ENCODE measurements at places on chromosomes 6 and 20.

GRCh38 chr6:90065173-90065572 lies 170.9 kb downstream of the GJA10 start:
- DNase-seq: no peak

DNA sequence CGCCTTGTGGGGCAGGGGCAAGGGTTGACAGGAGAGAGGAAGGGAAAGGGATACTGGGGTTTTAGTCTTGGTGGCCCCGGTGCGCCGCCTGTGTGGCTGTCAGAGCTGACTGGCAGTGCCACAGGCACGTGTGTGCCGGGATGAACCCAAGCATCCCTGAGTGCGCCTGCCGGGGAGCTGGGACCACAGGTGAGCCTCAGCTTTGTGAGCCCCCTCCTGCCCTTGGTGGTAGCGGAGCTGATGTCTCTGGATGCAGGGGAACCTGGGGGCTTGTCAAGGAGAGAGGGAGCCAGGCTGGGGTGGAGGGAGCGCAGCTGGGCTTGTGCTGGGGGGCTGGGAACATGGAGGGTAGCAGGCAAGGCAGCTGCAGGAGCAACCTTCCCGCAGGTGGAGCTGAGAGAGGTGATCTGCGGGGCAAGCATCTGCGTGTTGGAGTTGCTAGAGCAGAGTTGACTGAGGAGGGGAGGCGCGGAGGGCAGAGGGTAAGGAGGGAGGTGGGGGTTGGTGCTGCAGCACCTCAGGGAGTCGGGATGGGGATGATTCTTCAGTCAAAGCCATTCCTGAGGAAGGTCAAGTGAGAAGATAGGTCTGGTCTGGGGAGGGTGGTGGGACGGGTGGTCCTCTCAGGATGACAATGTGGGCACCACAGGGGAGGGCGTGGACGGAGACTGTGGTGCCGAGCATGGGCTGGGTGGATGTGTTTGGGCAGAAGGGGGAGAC lies 28.1 kb downstream of the PYGB start:
- no peak for DNase-seq

GRCh38 chr6:53647462-53648094 lies 18.0 kb downstream of the KLHL31 start:
- peak; percentile 13 for DNase-seq

DNA sequence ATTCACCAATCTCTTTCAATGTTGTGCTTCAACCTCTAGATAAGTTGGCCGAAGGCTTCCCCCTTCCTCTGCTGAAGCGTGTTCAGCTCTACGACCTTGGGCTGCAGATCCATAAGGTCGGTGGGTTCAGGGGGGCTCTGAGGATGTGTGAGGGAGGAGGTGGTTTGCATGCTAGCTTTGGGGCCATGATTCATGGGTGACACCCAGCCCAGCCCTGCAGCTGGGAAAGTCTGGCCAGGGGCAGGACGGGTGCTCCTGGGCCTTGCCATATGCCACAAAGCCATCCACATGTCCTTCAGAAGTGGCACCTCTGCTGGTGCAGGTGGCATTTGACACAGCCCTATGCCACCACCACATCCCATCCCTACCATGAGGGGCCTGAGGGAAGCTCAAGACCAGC lies 27.6 kb downstream of the LBP start:
- no peak for DNase-seq

DNA sequence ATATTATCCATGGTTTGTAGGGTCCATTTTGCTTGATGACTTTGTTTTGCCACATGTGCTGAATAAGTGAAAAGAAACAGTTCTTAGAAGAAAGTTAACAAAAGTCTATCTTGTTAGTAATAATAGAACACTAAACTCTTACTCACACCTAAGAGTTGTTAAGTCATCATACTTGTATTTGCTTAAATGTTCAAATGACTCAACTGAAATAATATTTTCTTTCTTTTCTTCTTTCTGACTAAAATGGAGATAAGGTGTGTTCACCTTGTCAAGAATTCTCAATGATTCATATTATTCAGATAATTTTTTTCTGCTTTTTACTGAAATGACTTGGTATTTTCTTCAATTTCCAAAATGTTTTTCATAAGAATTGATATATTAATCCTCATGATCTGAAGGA lies 327.2 kb downstream of the HTR1B start:
- no peak for DNase-seq

- DNase-seq: no peak
Measured at GRCh38 chr6:37129566-37129965, 40.4 kb upstream of the PIM1 start.

- no peak for DNase-seq
Measured at GRCh38 chr6:41638002-41638934, at the start of gene MDFI. Gene MDFI (plus strand): TSS chr6:41638468. CDS start chr6:41638750, 282 bp downstream.

- DNase-seq: no peak
Measured at GRCh38 chr20:53879048-53879684, 191.2 kb downstream of the BCAS1 start.

DNA sequence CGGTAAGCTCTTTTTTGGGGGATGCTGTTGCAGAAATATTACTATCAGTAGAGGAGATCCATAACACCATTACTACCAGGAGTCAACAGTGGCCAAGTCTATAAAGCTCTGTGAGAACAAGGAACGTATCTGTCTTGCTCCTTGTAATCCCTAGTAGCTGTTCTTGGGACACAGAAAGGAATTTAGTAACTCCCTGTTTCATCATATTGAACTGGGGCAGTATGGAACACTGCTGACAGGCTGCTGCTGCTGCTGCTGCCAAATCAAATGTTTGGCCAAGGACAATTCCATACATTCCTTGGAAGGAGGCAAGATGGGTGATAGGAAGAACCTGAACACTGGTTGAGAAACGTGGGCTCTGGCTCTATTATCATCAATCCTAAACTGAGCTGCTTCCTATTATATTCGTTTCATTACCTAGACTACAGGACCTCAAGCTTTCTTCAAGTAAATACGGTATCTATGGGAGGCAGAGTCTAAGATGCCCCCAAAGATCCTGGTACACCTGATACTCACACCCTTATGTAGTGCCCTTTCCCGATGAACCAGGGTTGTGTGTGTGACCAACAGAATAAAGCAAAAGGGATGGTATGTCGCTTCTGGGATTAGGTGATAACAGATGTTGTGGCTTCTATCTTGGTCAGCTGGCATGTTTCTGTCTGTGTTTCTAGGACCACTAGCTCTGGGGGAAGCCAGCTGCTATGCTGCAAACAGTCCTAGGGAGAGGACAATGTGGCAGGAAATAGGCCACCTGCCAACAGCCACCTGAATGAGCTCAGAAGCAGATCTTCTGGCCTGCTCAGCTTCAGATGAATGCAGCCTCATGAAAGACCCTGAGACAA lies 39.5 kb downstream of the ELOVL5 start:
- no peak for DNase-seq

DNA sequence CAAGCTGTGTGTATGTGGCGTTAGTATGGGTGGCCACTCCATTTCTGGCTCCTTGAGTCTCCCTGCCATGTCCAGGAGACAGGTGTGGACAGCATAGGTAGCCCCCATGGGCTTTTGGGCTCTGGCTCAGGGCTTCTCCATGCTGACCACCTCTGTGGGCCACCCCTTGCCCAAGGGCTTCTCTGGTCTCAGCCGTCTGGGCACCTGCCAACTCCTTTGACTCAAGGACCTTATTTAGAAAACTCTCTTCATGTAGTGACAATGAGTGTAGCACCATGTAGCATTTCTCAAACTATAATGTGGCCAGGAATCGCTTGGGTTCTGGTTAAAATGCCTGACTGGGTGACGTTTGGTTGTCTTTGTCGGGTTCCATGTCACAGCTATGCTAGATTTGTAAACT lies 5.1 kb upstream of the GTSF1L start:
- no peak for DNase-seq

GRCh38 chr20:35791821-35792220 lies 20.0 kb downstream of the PHF20 start:
- no peak for DNase-seq

DNA sequence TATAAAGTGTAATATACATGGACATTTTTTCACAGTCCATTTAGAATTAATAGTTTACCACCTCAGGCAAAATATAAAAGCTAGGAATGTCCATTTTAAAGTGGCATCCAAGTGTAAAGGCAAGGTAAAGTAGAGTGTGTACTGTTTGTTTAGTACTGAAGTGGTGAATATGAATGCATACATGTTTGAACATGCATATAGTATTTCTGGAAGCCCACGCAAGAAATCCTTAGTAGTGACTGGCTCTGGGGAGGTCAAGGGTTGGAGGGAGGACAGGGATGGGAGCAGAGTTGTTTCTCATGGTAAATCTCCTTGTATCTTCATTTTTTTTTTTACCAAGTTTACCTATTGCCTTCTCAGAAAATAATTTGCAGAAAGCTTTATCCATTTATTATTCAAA lies 129.2 kb downstream of the UNC5CL start:
- DNase-seq: no peak

GRCh38 chr6:35605600-35605999 lies 83.1 kb downstream of the FKBP5 start:
- no peak for DNase-seq

- no peak for DNase-seq
Measured at GRCh38 chr6:48447251-48447650, 336.3 kb upstream of the PTCHD4 start.

DNA sequence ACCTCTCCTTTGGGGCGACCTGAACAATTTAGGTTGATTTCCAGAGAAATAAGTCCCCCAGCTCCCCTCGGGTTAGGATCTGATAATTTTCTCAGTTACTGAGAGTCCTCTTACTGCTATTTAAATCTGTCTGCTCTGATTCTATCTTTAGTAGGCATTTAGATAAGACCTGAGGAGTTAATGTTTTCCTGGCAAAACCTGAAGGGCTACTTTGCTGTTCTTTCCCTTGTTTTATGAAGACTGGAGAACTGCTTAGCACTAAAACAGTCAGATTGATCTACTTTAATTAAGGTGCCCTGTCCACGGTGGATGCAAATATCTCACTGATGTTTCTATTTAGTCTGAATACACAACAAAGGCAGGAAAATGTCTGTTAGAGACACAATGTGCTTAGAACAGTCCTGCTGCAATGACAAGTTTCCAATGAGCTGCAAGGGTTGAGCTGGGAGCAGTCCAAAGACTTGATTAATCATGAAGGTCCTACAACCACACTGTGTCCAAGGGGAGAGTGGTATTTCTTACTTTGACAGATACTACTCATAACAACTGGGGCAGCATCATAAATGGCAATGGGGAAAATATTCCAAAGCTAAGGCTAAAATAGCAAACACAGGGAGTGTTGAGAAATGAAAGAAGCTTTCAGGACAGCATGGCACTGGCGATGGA lies 15.7 kb downstream of the ADTRP start:
- DNase-seq: no peak

GRCh38 chr6:44156494-44157151 lies 2.0 kb upstream of the CAPN11 start:
- DNase-seq: no peak

- no peak for DNase-seq
Measured at GRCh38 chr6:102118034-102118433, 724.5 kb downstream of the GRIK2 start.

DNA sequence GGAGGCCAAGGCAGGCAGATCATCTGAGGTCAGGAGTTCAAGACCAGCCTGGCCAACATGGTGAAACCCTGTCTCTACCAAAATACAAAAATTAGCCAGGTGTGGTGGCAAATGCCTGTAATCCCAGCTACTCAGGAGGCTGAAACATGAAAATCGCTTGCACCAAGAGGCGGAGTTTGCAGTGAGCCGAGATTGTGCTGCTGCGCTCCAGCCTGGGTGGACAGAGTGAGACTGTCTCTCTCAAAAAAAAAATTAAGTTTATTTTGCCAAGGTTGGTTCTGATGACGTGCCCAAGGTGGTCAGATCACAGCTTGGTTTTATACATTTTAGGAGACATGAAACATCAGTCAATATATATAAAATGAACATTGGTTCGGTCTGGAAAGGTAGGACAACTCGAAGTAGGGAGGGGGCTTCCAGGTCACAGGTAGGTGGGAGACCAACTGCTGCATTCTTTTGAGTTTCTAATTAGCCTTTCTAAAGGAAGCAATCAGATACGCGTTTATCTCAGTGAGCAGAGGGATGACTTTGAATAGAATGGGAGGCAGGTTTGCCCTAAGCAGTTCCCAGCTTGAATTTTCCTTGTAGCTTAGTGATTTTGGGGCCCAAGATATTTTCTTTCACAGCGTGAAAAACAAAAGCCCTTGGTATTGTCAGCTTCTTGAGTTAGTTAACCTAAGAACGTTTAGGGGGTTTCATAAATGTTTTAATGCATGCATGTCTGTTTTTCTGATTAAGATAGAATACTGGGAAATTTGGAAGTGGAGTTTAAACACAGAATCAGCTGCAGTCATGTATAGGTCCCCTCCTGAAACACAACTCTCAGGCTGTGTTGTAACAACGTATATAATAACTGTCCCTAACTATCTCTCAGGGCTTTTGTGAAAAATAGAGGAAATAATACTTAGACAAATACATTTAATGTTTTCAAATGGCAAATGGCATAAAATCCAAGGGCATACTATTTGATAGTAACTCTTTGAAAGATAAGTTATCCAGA lies 16.7 kb downstream of the ACOT13 start:
- DNase-seq: no peak

GRCh38 chr20:24722586-24722985 lies 226.5 kb upstream of the CST7 start:
- DNase-seq: no peak

DNA sequence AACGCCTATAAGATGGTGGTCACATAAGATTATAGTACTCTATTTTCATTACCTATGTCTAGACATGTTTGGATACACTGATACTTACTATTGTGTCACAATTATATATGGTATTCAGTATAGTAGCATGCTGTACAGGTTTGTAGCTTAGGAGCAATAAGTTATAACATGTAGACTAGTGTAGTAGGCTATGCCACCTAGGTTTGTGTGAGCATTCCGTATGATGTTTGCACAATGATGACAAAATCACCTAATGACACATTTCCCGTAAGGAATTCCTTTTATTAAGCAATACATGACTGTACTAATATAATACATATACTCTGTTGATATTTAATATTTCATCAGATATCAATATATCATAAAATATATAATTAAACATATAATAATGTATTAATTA lies 540.7 kb downstream of the BMP2 start:
- DNase-seq: no peak

- no peak for DNase-seq
Measured at GRCh38 chr6:158468666-158469065, 91.2 kb upstream of the TMEM181 start.

GRCh38 chr20:38034108-38034649 lies 633 bp downstream of the RPRD1B start:
- DNase-seq: no peak

DNA sequence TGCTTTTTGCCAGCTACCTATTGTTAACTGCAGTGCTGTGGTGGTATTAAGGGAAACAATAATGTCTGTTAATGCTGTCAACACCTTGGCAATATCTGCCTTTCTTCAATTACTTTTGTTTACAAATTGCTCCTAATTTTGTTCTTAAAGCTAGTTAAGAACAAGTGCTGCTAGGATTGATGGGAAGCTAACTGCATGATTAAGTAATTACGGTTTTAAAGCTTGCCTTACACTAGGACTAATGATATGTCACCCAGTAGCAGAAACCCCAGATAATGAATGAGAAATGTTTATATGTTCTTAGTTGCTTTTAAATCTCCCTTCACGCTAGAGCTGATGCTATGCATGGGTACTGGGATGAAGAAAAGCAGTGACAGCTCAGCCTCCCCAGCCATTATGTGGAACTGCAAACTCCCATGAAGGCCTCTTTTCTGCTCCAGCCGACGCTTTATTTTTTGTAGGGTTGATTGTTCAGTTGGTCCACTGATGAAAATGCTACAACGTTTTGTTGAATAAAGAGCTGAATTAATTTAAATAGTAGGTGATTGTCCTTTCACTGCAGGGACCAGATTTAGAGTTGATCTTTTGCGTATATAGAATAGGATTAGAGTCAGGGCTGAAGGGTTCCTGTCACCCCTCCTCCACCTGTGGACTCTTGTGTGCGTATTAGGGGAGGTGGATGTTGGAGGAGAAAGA lies 610.5 kb downstream of the TFAP2B start:
- no peak for DNase-seq
